SIG-M5 (cell line): ENCODE measurements at places on chromosomes 5 and 9.

- no peak for DNase-seq
These were observed 93.6 kb downstream of the CYFIP2 start for GRCh38 chr5:157359356-157360055.

DNA sequence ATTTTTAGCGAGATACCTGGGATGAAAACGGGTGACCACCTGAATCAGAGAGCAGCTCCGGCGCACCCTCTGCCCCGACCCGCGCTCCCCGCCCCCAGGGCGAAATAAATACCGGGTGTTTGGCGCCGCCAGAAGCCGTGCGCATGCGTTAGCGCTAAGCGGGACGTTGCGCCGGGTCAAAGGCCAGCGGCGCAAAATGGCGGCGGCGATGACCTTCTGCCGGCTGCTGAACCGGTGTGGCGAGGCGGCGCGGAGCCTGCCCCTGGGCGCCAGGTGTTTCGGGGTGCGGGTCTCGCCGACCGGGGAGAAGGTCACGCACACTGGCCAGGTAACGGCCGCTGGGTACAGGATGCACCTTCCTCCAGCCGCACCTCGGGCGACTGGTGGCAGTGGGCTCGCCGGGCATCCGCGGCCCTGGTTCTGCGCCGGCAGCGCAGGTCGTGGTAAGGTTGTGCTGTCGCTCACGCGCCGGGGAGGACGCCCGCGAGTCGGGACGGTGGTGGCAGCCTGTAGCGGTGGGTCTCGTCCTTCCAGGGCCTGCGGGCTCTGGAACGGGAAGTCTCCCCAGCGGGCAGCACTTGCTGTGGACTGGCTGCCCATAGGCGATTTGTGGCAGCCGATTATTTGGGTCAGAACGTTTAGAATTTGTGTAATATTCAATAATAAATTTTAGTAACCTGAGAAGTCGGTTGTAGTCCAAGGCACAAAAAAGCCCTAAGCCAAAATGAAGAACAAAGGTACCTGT is at the start of gene NDUFS6:
Gene NDUFS6, plus strand, starts transcription at position 186 of the 745 bp plus-strand sequence. Its CDS starts 11 bp downstream, at position 197.
- DNase-seq, result no peak

DNA sequence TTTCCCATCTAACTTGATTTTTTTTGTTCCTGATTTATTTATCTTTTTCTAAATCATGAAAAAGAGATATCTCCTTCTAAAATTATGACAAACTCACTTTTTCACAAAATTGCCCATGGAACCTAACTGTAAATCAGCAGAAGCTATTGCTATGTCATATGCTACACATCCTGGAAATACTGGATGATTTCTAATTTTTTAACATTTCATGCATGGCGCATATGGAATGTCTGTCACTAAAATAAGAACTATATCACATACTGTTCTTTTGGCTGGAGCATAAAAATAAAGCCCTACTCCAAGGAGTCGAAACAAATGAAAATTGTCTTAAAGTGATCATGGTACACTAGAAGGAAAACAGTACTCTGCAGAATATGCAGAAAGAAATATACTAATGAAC is 60.6 kb downstream of the CAMK4 start:
- DNase-seq, result no peak

DNA sequence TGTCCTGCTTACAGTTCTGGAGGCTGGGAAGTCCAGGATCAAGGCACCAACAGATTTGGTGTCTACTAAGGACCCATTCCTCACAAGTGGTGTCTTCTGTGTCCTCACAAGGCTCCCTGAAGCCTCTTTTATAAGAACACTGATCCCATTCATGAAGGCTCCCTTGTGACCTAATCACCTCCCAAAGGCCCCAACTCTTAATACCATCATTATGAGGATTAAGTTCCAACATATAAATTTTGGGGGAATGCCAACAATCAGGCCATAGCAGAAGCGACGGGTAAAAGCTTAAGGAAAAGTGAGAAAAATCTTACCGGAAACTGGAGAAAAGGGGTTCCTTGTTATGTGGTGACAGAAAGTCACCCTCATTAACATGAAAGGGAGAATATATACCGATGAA is 11.2 kb downstream of the CTNNAL1 start:
- no peak for DNase-seq

DNA sequence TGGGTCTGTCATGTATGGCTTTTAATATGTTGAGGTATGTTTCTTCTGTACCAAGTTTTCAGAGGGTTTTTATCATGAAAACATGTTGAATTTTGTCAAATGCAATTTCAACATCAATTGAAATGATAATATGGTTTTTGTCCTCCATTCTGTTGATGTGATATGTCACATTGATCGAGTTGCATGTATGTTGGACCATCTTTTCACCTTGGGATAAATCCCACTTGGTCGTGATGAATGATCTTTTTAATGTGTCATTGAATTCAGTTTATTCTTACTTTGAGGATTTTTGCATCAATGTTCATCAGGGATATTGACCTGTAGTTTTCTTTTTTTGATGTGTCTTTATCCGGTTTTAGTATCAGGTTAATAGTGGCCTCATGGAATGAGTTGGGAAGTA is 288.5 kb downstream of the PJA2 start:
- DNase-seq, result no peak

- no peak for DNase-seq
These were observed 24.3 kb upstream of the PRRC1 start for GRCh38 chr5:127492854-127493738.

DNA sequence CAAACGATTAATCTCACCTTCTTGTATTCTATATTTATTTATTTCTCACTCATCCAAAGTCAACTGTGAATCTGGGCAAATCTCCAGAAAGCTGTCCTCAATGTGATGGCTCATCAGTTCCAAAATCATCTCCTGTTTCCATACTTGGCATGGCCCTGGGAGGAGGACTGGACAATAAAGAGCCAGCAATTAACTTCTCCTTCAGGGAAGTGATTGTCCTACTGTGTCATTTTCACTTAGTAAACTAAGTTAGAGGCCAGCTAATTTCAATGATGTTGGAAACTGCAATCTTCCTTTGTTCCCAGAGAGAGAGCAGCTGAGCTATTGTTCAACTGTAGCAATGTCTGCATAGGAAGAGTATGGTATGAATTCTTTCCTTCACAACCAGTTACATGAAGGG is 17.5 kb downstream of the CDH12 start:
- DNase-seq, result no peak

GRCh38 chr9:131276094-131276888 is at the start of gene FAM78A:
FAM78A (minus strand) TSS chr9:131276510; CDS start chr9:131276179, 331 bp downstream.
- no peak for DNase-seq

DNA sequence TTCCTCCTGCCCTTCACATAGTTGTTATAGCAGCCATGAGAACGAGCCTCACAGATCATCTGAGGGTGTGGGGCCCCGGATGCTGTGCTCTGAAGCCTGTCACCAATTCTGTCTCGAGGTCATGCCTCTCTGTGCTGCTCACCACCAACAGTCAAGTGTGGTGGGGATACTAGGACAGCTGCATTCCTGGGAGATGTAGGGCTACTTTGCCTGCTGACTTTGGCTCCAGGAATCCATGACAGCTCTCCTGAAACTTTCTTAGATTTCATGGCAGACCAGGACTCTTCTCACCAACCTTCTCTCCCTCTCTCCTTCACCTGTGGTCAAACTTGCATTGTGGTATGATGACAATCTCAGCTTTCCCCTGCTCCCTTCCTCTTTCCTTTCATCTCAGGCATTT is 395.9 kb downstream of the PSAT1 start:
- DNase-seq, result no peak

DNA sequence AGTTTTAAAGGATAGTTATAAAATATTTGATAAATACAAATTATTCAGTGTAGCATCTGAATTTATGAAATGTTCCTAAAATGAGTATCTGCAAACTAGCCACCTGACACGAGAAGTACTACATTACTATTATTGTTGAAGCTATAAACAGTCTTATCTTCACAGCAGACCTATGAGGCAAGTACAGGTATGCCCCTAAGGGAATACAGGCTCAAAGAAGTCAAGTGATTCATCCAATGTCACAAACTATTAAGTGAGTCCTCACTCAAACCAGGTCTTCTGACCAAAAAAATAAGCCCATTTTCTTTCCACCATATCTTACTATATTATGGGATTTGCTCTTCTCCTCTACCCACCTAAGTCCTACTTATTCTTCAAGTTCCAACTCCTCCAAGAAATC is 28.7 kb downstream of the STRBP start:
- DNase-seq, result no peak

- DNase-seq, result no peak
These were observed 10.6 kb downstream of the TMEM250 start for GRCh38 chr9:136107953-136108647.

GRCh38 chr9:115849679-115850412 is 303.7 kb upstream of the PAPPA start:
- DNase-seq, result no peak

GRCh38 chr5:98372351-98372750 is 401.1 kb upstream of the RGMB start:
- DNase-seq, result no peak

- no peak for DNase-seq
These were observed 193.9 kb upstream of the MVB12B start for GRCh38 chr9:126132746-126133145.

GRCh38 chr9:106675780-106676179 is 187.2 kb upstream of the ZNF462 start:
- no peak for DNase-seq

DNA sequence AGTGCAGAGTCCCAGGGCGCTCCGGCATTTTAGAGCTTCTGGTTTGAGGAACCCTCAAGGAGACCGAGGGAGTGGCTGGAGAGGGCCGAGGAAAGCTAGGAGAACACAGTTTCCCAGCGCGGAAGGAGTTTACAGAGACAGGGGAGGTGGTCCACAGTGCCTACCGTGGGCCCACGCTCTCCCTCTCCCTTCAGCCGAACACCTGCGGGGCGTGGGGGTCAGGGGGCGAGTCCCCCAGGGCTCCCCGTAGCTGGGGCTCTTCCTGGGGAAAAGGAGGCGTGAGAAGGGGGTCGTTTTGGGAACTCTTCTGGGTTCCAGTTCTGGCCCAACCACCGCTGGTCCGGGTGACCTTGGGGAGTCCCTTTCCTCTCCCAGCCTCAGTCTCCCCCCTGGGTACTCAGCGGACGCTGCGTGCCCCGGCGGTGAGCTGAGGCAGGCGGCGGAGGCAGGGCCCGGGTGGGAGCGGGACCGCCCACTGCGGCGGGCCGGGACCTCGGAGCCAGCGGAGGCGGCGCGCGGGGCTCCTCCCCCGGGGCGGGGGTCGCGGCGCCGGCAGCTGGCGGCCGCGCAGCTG is 368 bp upstream of the FRMPD1 start:
- DNase-seq, result no peak

GRCh38 chr5:169838688-169839087 is 141.6 kb downstream of the INSYN2B start:
- DNase-seq, result no peak

GRCh38 chr5:160242145-160242544 is 12.8 kb downstream of the FABP6 start:
- no peak for DNase-seq

DNA sequence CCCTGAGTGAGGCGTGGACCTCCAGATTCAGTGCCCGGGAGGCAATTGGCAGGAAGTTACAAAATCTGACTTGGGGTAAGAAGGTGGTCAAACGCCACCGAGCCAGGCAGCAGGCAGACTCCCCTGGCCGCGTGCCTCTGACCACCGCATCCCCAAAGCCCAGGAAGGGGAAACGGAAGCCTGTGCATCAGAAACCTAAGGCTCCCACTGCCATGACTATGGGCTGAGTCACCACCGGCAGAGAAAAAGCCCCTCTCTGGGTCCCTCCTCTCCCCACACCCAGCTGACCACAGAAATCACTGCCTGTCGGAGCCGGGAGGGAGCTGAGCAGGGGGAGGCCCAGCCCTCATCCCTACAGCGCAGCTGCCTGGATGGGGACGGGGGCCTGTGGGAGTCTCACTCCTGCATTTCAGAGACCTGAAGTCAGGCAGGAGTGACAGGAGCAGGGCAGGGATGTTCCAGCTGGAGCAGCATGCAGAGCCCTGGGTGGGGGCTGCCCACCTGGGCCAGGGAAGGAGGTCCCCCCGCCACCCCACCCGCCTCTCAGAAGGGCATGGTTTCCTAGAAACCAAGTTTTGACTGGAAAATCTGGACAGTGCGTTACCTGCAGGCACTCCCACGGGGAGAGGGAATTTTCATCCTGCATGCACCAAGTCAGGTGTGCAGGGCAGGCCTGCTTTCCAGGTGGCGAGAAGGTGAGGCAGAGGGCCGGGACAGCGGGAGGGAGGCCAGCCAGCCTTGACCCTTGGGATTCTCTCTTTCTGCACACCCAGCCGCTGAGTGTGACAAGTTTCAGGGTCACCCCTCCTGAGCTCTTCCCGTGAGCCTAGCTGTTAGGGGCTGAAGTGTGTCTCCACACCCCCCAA is 68.2 kb downstream of the LRSAM1 start:
- DNase-seq, result no peak

DNA sequence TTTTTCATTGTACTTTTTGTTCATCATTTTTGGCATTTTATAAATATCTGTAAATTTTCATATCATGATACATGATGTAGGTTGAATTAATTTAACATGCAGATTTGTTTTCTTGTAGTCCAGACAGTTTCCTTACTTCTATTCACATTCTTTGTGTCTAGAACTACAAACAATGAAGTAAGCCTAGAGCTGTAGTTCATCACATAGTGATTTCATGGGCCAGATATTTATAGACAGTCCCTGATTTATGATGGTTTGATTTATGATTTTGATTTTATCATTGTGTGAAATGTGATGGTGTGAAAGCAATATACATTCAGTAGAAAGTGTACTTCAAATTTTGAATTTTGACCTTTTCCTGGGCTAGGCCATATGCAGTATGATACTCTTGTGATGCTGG is 139.0 kb downstream of the ARHGEF28 start:
- DNase-seq, result no peak

GRCh38 chr5:125052584-125052983 is 306.1 kb upstream of the ZNF608 start:
- DNase-seq, result no peak

DNA sequence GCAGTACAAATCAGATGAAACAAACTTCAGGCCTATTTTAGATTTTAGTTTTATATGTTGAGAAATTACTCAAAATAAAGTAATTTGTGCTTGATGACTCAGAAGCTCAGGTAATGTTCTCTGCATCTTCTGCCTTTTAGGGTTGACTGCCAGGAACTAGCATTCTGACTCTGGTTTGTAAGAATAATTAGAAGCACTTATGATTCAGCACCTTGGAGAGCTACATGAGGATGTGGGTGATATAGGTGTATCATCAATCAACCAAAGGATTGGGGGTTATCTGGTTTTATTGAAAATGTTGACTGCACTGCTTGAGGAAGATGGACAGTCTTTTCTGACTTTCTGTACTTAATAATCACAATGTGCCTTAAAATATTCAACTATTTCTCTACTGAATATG is 118.7 kb upstream of the SGCD start:
- no peak for DNase-seq

GRCh38 chr9:135970128-135970815 is 9.1 kb upstream of the UBAC1 start:
- DNase-seq, result no peak

- no peak for DNase-seq
These were observed 35.9 kb upstream of the HSPA9 start for GRCh38 chr5:138610918-138611677.

- no peak for DNase-seq
These were observed 233.9 kb upstream of the ZNF608 start for GRCh38 chr5:124980163-124980941.

GRCh38 chr9:110371411-110372007 is 33.8 kb upstream of the TXNDC8 start:
- DNase-seq, result no peak

- DNase-seq, result no peak
These were observed 6.2 kb upstream of the DNAJC18 start for GRCh38 chr5:139445325-139446170.
